ENCODE measurements at places on chromosomes 11 and 22.

DNA sequence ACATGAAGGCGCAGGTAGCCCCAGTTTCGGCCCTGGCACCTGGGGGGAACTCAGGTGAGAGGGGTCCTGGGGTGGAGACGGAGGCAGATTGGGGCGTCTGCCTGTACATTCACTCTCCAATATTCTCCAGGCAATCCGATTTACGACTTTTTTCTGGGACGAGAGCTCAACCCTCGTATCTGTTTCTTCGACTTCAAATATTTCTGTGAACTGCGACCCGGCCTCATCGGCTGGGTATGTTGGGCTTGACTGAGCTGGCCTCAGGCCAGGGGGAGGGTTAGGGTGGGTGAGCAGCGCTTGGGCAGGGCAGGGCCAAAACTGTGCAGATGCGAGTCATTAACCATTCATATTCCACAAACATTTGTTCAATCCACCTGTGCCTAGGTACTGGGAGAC is 1.7 kb downstream of the TM7SF2 start:
- no peak for DNase-seq
- H3K36me3 ChIP-seq = peaks cover 3% of the 10 kb centered on the region
- peaks cover 36% of the 10 kb centered on the region for H3K4me1 ChIP-seq
- H3K27ac ChIP-seq = no peak overlapping the region
- no peaks in the 10 kb centered on the region for H3K27me3 ChIP-seq

GRCh38 chr11:107468596-107468995 is 11.0 kb upstream of the CWF19L2 start:
- H3K27me3 ChIP-seq = peaks cover 40% of the 10 kb centered on the region
- H3K4me3 ChIP-seq = no peak overlapping the region
- H3K27ac ChIP-seq = no peak overlapping the region
- H3K4me1 ChIP-seq = no peaks in the 10 kb centered on the region
- DNase-seq = no peak

DNA sequence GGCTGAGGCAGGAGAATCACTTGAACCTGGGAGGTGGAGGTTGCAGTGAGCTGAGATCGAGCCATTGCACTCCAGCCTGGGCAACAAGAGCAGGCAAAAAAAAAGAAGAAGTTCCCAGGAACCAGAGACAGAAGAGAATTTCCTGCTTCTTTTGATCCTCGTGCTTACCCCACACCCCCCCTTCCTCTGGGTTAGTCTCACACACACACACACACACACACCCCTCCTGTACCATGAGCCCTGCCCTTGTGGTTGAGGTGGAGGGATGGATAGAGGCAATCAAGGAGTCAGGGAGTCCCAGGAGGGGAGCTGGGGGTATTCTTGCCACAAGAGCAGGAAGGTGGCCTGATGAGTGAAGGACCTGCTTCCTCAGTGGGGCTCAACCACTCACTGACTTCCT is 4.1 kb upstream of the UBE2L6 start:
- peaks cover 12% of the 10 kb centered on the region for H3K27me3 ChIP-seq
- H3K27ac ChIP-seq = no peak overlapping the region
- H3K4me3 ChIP-seq = no peak overlapping the region
- no peak for DNase-seq
- no peaks in the 10 kb centered on the region for H3K36me3 ChIP-seq
- H3K4me1 ChIP-seq = peaks cover 23% of the 10 kb centered on the region

- peaks cover 19% of the 10 kb centered on the region for H3K4me1 ChIP-seq
- no peak for DNase-seq
- no peaks in the 10 kb centered on the region for H3K27me3 ChIP-seq
- no peaks in the 10 kb centered on the region for H3K36me3 ChIP-seq
Observed at GRCh38 chr22:44685384-44686056, 16.5 kb upstream of the PRR5 start.

GRCh38 chr11:65311170-65311678 is 3.4 kb upstream of the CDC42EP2 start:
- no peak overlapping the region for H3K27ac ChIP-seq
- peaks cover 31% of the 10 kb centered on the region for H3K4me1 ChIP-seq
- no peak overlapping the region for H3K4me3 ChIP-seq
- no peak for DNase-seq
- H3K36me3 ChIP-seq = no peaks in the 10 kb centered on the region
- no peaks in the 10 kb centered on the region for H3K27me3 ChIP-seq

DNA sequence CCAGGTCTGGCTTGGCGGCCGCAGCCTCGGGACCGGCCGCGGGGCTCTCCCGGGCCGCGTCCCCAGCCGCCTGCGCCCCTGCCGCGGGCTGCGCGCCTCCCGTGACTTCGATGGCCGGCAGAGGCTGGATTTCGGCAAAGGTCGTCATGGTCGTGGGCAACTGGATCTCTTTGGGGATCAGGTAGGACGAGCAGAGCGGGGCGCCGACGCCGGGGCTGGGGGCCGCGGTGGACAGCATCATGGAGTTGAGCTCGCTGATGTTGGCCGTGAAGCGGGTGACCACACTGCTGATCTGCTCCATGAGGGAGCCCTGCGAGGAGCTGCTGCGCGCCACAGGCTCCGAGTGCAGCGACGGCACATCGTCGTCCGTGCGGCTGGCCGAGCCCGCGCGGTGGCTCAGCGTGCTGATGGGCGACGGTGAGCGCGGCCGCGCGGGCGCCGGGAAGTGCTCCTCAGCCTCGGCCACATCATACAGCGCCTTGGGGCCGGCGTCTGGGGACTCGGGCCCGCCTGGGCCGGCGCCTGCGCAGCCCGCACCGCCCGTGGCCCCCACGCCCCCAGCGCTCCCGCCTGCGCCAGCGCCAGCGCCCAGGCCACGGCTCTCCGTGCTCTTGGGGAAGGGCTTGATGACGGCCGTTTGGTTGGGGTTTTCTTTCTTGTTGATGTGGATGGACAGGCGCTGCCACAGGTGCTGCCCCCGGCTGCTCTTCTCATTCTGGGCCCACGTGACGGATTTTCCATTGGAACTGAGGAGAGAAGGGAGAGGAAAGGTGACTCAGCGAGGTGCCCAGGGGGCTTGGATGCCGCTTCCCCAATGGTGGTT is 171.4 kb upstream of the CTSC start:
- H3K27ac ChIP-seq = no peak overlapping the region
- peaks cover 6% of the 10 kb centered on the region for H3K4me1 ChIP-seq
- H3K4me3 ChIP-seq = peak overlapping the region; percentile 45
- peaks cover 45% of the 10 kb centered on the region for H3K27me3 ChIP-seq

- H3K4me1 ChIP-seq = no peaks in the 10 kb centered on the region
- no peak overlapping the region for H3K27ac ChIP-seq
- H3K4me3 ChIP-seq = no peak overlapping the region
- no peak for DNase-seq
- H3K36me3 ChIP-seq = no peaks in the 10 kb centered on the region
- H3K27me3 ChIP-seq = no peaks in the 10 kb centered on the region
Observed at GRCh38 chr11:83124636-83125424, 32.1 kb upstream of the PCF11 start.

DNA sequence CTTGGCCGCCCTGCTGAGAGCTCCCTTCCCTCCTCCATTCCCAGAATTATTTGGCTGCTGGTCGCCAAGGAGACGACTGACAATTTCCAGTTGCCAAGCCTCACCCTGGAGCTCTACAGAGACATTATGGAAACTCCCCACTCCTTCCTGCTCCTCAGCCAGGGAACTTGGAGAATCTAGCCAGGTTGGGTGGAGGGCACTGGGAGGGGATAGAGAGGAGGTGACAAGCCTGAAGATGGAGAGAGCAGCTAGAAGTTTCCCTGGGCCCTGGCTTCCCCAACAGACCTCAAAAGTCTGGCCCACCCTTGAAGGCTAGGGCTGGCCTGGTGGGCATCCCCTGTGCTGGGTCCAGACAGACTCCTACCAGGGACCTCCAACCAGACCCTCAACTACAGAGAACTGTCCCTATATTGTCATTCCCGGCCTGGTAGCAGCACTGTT is 6.7 kb upstream of the VSIG10L2 start:
- H3K4me1 ChIP-seq = peaks cover 4% of the 10 kb centered on the region
- H3K4me3 ChIP-seq = no peak overlapping the region
- DNase-seq = no peak
- H3K27ac ChIP-seq = no peak overlapping the region

DNA sequence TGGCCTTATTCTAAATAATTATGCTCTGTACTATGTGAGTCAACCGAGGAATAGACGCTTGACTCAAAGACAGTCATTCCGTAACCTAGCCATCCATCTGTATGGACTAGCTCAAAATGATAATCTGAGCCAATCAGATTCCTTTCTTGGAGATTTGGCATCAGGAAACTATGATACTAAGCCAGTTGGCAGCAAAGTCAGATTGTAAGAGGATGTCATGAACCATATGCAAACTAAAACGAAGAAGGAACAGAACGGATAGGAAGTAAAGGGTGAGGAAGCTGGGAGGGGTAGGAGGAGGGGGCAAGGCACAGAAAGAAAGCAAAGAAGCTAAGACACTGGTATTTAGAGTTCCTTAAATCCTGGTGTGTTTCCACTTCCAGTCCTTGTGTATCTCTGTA is 10.7 kb upstream of the SESN3 start:
- no peak overlapping the region for H3K27ac ChIP-seq
- peaks cover 25% of the 10 kb centered on the region for H3K4me1 ChIP-seq
- DNase-seq = no peak
- H3K4me3 ChIP-seq = no peak overlapping the region
- no peaks in the 10 kb centered on the region for H3K36me3 ChIP-seq
- no peaks in the 10 kb centered on the region for H3K27me3 ChIP-seq

GRCh38 chr22:11627798-11628650 is 3900.0 kb upstream of the OR11H1 start:
- DNase-seq = no peak
- H3K4me3 ChIP-seq = no peak overlapping the region
- no peaks in the 10 kb centered on the region for H3K4me1 ChIP-seq
- no peak overlapping the region for H3K27ac ChIP-seq

DNA sequence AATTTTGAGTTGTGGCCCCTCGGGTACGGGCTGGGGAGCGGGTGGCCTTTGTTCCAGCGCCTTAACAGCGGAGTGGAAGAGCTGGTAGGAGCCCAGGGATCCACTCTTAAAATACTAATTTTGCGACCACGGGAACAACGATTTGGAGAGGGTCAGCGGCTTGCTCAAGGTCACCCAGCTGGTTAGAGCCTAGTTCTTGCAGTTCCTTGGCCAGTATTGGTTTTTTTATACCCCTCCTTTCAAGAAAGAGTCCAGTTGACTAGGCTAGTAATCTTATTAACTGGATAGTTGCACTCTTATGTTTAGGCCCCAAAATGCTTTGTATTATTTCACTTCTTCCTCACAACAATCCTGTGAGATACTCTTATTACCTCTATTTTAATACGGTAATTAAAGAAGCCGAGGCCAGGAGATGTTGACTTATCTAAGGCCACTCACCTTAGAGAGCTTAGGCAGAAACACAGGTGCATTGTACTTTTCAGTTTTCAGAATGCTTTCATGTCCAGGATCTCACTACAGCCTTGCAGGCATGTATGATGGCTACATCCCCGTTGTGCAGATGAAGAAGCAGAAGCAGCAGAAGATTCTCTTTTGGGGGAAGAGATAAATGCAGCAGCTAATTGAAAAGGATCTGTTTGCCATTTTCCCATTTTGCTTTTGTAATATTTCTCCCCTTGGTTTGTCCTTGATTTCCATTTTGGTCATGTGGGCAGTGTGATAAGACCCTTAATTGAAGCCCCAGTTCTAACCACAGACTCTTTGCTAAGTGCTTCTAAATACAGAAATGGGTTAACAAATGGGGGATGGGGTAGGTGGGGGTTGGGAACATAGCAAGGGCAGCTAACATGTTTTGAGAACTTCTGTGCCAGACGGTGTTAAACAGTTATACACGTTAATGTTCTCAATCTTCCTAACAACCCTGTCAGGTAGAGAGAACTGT is 1.4 kb downstream of the SREBF2 start:
- peak overlapping the region; percentile 86 for H3K4me3 ChIP-seq
- H3K36me3 ChIP-seq = peaks cover 16% of the 10 kb centered on the region
- DNase-seq = no peak
- peaks cover 51% of the 10 kb centered on the region for H3K4me1 ChIP-seq

DNA sequence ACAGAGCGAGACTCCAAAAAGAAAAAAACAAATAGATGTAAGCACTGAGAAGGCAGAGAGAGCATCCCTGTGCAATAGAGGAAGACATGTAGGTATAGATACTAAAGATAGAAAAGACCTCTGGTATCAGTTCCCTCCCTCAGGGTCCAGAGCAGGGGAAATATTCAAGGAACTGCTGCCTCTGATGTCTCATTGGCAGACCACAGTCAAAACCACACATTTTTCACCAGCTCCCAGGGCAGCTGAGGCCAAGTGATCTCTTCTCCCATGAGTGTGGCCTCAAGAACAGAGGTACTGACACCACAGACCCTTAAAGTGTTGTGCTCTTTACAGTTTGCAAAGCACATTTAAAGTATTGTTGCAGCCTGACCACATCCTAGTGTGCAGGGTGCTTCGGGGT is 288.5 kb downstream of the NTM start:
- no peaks in the 10 kb centered on the region for H3K4me1 ChIP-seq
- peaks cover 48% of the 10 kb centered on the region for H3K27me3 ChIP-seq
- H3K27ac ChIP-seq = no peak overlapping the region
- no peak for DNase-seq
- no peaks in the 10 kb centered on the region for H3K36me3 ChIP-seq
- H3K4me3 ChIP-seq = no peak overlapping the region

DNA sequence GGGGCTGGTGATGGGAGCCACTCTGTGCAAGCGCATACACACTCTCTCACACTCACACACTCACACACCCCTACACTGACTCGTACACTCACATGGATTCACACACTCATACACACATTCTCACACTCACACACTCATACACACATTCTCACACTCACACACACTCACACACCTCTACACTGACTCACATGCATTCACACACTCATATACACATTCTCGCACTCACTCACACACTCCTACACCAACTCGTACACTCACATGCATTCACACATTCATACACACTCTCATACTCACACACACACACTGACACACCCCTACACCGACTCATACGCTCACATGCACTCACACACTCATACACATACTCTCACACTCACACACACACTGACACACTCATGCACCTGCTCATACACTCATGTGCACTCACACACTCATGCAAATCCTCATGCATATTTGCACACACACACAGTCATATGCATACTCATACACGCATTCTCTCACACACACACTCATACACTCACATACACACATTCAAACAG is 5.1 kb downstream of the KRTAP5-11 start:
- H3K27me3 ChIP-seq = peaks cover 24% of the 10 kb centered on the region
- H3K4me1 ChIP-seq = peaks cover 8% of the 10 kb centered on the region
- DNase-seq = no peak
- H3K27ac ChIP-seq = no peak overlapping the region
- no peaks in the 10 kb centered on the region for H3K36me3 ChIP-seq
